ENCODE measurements at places on chromosomes 4 and X.
A peak's percentile ranks its signal among the peaks of the same experiment; 100 is the strongest.

GRCh38 chr4:175106301-175106700 is 188.1 kb downstream of the ADAM29 start:
- no peak for DNase-seq

DNA sequence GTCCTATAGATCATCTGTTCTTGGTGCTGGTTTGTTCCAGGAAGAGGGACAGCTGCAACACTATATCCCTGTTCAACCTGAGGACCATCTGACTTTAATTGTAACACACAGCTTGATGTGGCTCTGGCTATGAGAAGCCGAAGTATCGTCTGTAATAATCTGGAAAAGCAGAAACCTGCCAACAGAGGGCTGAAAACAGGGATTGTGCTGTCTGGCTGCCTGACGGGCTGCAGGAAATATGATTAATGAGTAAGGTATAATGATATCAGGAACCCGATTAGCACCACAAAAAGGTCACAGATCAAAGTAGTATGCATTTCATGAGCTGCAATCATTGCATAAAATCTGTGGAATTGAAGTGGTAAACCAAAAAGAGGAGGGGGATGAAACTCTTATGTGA is 170.4 kb upstream of the MAB21L2 start:
- no peak for DNase-seq

DNA sequence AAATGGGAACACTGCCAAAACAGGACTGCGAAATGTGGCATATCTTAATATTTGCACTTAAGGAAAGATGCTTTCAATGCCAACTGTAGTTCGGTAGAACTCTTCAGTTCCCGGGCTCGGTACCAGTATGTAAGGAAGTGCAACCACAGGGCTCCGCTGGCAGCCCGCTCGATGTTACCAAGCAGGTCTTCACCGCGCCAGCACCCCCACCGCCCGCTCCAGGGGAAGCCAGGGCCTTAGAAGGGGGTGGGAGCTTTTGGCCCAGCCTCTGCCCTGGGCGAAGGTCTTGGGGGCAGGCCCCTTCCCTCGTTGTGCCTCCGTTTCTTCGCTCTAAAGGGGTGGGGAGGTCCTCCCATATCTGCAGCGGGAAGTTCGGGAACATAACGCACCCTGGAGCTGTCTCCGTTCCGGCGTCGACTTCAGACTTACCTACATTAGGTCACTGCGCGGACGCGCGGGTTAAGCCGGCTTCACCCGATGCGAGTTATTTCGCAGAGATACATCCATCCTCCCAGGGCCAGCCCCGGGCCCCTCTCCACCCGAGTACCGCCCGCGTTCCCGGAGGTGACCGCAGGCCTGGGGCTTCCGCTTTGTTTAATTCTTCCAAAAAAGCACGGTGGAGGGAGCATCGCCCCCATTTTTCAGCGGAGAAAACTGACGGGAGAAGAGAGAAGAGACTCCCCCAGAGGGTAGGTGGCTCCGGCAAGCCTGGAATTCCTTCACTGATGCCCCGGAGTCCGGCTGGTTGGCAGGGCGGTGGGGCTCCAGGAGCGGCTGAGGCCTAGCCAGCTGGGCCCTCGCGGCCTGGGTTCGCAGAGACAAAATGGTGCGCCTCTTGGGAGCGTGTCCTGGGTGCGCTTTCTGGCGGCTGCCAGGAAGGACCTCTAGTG is 1.0 kb upstream of the HMX1 start:
- DNase-seq = no peak

DNA sequence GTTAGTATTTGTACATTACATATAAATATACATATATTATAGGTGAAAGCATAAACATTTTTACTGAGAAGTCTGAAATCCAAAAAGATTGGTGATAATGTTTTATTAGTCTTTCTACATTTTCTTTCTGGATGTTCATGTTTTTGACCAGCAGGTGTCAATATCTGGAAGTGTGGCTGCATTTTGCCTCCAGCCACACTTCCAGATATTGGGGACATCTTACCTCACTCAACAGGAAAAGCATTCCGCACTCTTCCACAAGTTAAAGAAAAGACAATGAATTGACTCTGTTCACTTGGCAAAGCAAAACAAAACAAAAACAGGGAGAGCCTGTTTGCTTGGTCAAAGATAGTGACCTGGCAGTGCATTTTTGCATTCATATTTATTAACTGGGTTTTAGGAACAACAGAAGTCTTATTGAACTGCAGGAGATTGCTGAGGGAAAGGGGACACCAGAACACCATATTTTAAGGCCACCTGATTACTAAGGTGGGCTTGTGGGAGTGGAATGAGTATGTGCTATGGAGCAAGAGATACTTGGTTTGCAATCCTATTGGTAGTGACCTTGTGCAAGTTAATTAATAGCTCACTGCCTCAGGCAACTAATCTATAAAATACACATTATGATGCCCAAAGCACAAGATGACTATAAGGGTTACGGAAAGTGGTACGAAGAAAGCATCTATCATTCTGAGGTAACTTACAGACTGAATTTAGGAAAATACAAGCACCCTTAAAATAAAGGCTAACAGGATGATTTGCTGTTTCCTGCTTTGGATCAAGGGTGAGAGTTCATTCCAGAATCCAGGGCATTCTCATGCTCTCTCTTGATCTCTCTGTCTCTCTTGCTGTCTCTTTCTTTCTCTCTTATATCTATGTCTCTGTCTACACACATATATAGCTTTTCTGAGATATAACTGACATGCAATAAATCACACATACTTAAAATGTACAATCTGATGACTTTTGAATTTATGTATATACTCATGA is 389.9 kb upstream of the EMCN start:
- peak; percentile 3 for DNase-seq

- no peak for DNase-seq
Observed at GRCh38 chr4:53476232-53477037, 99.0 kb downstream of the FIP1L1 start.

- DNase-seq = no peak
Observed at GRCh38 chr4:44651425-44651824, at the start of gene YIPF7. Gene YIPF7 (minus strand): TSS chr4:44651625. CDS start chr4:44650100, 1,525 bp downstream.

GRCh38 chrX:121103381-121103780 is 56.0 kb downstream of the GLUD2 start:
- no peak for DNase-seq

DNA sequence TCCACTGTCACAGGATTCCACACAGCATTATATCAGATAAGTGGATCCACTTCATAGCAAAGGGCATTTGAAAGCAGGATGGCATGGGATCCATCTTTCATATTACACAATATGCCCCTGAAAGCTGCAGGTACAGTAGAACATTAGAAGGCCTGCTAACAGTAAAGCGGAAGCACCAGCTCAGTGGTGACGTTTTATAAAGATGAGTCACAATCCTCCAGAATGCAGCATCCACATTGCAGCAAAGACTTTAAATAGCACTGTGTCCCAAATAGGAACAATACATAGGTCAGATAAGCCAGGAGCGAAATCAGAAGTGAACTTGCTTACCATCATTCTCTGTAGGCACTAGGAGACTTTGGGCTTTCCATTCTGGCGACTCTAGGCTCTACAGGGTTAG is 609.5 kb upstream of the FAT1 start:
- no peak for DNase-seq

GRCh38 chr4:159366966-159367780 is 264.3 kb downstream of the RAPGEF2 start:
- DNase-seq = peak; percentile 22

DNA sequence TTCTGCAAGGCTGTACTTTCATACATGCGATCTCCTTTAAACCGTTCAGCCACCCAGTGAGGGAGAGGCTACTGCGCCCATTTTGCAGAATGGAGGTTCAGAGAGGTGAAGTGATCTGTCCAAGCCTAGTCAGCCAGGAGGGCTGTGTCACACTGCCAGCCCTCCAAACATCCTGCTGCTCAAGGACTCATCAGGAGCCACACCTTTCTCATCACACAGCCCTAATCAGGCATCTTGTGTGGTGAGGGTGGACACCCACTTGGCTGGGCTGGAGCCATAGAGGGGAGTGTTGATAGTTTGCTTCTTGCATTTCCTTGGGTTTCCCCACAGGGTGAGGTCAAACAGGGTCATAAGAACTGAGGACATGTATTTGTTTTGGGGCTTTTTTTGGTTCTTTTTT is 5.4 kb upstream of the CXCR3 start:
- no peak for DNase-seq

GRCh38 chrX:28888416-28888815 is 301.2 kb downstream of the IL1RAPL1 start:
- no peak for DNase-seq

DNA sequence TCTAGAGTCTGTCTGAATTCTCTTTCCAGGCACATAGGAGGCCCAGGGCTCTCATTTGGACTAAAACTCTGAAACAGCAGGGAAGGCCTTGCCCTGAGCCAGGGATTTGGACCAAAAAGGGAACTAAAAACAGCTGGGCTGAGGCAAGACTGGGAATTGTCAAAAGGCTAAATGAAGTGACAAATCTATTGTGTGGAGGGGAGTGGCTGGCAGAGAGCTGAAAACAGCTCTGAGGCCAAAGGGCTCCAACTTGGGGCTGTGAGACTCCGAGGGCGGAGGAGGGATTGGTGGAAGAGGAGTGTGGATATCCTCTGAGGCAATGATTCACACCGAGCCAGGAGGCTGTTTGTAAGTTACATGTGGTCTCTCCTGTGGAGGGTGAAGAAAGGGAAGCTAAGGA is 63.2 kb downstream of the PHEX start:
- DNase-seq = no peak

GRCh38 chr4:44996276-44996845 is 270.0 kb upstream of the GNPDA2 start:
- DNase-seq = no peak

DNA sequence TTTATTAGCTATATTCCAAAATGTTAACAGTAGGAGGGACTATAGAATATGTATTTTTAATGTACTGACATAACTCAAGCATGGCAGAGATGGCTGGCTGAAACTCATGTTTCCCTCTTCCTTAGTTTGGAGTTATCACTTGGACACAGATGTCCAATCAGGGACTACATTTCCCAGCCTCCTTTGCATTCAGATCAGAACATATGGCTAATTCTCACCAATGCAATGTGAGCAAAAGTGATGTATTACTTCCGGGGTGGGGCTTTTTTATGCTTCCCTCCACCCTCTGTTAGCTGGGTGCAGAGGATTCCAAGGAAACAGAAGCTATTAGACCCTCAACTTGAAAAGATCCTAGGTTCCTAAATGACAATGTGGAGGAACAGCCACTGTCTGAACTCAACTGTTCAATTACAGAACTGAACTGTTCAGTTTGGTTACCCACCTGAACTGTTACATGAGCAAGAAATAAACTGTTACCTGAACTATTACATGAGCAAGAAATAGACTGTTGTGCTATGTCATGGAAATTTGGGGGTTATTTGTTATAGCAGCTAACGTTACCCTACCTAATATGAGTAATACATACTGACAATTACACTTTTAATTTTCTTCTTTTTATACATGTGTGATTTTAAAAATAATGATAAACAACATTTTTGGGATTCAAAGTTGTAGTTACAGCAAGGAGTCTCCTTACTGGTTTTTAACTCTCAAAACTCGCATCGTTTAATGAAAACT is 29.6 kb upstream of the ERVMER34-1 start:
- DNase-seq = no peak

DNA sequence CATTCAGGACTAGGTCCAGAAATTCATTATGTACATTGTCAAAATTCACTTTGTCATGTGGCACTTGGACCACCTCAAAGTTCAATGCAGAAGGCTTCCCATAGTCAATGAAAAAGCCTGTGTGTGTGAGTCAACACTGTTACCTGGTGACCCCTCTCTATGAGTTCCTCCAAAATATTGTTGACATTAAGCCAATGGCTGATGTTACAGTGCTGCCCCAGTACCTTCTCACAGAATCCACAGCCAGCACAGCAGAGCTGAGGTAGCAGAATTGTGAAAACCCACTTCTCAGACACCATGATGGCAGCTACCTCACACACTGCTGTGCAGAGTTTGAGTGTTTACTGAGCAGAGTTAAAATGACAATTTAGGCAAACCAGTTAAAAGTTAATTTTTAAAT is 22.4 kb upstream of the UGT2B4 start:
- DNase-seq = no peak

GRCh38 chr4:7805533-7806337 is 133.9 kb downstream of the AFAP1 start:
- peak; percentile 69 for DNase-seq

- DNase-seq = no peak
Observed at GRCh38 chr4:187251896-187252295, 528.2 kb upstream of the FAT1 start.

- DNase-seq = no peak
Observed at GRCh38 chrX:41003506-41004270, 81.6 kb upstream of the USP9X start.

DNA sequence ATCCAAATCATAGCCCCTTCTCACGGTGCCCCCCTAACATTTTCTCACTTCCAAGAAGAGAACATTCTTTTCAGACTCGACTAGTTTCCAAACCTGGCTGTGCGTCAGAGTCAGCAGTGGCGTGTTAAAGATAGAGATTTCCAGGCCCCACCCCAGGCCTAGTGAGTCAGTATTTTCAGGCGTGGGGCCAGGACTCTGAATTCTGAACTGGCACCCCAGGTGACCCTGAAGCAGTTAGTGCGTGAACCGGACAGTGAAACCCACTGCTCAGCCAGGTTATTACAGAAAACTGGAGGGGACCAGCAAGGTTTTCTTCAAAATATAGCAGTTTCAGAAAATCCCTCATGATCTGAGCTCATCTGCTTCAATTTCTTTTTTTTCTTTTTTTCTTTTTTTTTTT is 35.0 kb upstream of the BCOR start:
- no peak for DNase-seq

GRCh38 chrX:43718546-43718945 is 62.4 kb downstream of the MAOA start:
- no peak for DNase-seq

DNA sequence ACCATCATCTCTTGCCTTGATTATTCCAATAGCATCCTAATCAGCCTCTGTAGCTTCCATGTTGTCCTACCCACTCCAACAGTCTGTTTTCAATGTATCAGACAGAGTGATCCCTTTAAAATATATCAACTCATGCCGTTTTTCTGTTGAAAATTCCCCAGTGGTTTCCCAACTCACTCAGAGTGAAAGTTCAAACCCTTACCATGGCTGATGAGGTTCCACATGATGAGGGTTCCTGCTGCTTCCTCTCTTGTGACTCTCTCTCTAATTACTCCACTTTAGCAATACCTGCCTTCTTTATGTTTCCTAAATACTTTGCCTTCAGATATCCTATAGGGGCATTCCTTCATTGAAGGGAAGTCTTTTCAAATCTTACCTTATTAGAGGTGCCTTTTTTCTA is 334.7 kb downstream of the PPP1R2C start:
- no peak for DNase-seq

GRCh38 chr4:140427919-140428471 is 547 bp upstream of the CLGN start:
- no peak for DNase-seq

DNA sequence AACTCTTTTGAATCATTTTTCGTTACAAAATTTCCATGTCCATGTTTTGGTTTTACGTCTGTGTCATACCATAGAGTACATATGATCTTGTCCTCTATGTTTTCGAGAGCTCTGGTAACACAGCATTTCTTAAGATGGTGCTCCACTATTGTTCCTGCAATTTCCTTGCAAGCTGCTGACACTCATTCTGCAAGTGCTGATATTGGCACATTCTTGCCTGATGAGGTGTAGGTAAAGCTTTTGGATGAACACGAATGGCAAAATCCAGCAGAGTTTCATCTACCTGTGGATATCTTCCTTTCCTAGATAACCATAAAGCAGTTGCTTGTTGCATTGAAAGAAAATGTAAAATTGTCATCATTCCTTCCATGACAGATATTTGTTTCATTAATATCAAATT is 41.3 kb downstream of the MAGEB17 start:
- no peak for DNase-seq
